LHCN-M2 (cell line): ENCODE measurements at places on chromosomes 6 and 20. TPM values are rescaled to one million over a fixed set of nuclear protein-coding genes. Genes with fewer than 3 reads are reported as not detected.

Gene RIMS1
- 1.9 and 2.2 TPM in 2 replicates for total RNA-seq

Gene RRAGD
- total RNA-seq: 0.06 and 0.63 TPM in 2 replicates

Gene EYS
- total RNA-seq: 0.26 and 0.98 TPM in 2 replicates

DNA sequence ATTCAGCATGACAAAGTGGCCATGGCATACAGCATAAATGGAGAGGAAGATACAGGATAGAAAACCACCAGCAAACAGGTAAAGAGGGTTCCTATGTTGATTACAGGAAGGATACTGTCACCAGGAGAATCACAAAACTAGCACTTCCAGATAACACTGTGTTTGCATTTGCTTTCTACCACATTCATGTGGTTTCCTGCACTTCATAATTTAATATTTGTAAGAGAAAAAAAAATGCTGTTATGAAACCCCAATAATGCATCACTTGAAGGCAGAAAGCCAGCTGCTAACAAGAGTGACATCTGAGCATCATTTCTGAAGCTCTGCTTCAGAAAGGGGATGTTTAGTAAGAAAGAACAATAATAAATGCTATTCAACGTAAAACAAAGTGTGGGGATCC, 106.6 kb downstream of the ATXN1 start:
- no peak for DNase-seq

DNA sequence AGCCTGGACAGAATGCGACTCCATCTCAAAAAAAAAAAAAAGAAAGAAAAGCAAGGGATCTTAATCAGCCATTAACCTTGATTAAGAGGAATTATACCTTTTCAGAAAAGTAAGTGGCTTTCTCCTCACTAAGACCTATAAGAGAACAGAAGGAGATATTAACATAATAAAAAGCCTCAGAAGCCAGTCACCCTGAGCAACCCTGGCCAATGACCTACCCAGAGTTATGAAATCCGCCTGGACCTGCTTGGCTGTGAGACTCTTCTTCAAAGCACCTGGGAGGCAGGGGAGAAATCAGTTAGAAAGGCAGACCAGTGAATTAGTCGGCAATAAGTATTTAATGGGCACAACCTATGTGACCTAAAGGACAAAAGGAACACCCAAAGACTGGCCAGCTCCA, 32.7 kb upstream of the C20orf203 start:
- DNase-seq: no peak

Gene MCCD1
- not detected in 2 replicates for total RNA-seq

Gene ARG1
- total RNA-seq: not detected in 2 replicates
